ENCODE measurements at places on chromosomes 11 and 22.
A peak's percentile ranks its signal among the peaks of the same experiment; 100 is the strongest.

DNA sequence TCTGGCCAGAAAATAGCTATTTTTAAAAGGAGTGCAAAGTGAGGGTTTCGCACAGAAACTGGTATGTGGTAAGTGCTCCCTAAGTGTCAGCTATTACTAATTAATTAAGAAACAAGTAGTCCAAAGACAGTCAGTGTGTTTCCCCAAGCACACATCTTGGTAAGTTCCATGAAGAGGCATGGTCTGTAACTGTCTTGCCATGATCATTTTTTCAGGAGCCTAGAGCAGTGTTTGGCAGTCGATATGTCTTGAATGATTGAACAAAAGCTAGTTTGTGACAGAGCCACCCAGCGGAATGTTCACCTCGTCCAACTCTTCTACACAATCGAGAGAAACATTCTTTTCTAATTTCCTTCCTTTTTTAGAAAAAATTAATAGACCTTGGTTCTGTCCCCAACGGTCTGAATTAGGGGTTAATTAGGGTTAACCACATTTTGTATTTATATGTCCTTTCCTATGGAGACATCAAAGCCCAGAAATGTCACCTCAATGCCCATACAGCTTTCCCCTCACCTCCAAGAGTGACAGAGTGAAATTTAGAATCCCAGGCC lies 57.6 kb upstream of the FTH1 start:
- no peak for ATAC-seq

DNA sequence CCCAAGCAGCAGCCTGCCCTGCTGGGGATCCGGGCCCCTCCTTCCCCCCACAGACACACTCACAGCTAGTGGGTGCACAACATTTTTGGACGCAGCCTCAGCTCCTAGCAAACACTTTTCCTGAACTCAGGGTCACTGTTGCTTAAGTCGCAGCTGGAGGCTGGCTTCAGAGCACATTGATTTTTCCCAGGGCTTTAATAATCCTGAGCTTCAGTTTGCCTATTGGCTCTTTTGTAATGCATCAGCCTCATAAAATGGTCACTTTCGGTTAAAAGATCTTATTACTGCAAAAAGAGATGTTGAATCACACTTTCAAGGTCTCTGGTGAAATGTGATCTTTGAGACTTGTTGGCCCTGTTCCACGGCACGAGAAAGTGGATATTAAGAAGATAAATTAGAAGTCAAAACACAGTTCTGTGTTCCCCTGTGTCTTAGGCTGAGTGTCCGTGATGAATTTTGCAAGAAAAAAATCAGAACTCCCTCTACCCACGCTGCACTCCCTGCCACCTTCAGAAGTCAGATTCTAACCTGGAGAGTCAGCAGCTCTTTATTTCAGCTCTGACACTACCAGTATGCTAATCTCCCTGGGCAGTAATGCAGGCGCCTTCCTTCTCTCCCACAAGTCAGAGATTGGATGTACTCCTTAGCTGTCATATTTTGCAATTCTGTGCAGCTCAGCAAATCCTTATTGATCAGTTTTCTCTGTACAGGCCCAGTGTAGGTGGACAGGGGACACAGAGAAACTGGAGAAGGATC lies 158.2 kb upstream of the E2F8 start:
- no peak for ATAC-seq

GRCh38 chr11:66877588-66878385 lies 20.9 kb downstream of the LRFN4 start:
- no peak for ATAC-seq

DNA sequence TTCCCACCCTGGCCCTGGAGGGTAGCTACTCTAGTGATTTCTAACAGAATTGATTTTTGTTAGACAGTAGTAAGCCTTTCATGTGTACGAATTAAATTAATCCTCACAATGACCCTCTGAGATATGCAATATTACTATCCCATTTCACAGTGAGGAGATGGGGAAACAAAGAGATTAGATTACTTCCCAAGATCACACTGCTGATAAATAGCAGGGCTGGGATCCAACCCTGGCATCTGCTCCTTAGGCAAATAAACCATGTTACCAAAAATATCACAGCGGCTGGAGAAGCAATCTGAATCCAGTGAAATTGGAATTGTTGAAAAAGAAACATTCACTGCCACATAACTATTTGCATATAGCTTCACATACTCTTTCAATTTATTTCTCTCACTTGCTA lies 12.8 kb upstream of the CAVIN3 start:
- no peak for ATAC-seq

GRCh38 chr11:116731097-116731761 lies 41.6 kb downstream of the BUD13 start:
- ATAC-seq: peak; percentile 18

DNA sequence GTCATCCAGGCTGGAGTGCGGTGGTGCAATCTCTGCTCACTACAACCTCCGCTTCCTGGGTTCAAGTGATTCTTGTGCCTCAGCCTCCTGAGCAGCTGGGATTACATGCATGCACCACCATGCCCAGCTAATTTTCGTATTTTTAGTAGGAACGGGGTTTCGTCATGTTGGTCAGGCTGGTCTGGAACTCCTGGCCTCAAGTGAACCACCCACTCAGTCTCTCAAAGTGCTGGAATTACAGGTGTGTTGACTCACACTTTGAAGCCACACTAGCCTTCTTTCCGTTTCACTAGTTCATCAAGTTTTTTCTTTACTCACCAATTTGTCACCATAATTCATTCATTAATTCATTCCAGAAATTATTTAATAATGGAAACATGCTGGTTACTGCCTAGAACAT lies 298.4 kb upstream of the MTNR1B start:
- ATAC-seq: no peak

DNA sequence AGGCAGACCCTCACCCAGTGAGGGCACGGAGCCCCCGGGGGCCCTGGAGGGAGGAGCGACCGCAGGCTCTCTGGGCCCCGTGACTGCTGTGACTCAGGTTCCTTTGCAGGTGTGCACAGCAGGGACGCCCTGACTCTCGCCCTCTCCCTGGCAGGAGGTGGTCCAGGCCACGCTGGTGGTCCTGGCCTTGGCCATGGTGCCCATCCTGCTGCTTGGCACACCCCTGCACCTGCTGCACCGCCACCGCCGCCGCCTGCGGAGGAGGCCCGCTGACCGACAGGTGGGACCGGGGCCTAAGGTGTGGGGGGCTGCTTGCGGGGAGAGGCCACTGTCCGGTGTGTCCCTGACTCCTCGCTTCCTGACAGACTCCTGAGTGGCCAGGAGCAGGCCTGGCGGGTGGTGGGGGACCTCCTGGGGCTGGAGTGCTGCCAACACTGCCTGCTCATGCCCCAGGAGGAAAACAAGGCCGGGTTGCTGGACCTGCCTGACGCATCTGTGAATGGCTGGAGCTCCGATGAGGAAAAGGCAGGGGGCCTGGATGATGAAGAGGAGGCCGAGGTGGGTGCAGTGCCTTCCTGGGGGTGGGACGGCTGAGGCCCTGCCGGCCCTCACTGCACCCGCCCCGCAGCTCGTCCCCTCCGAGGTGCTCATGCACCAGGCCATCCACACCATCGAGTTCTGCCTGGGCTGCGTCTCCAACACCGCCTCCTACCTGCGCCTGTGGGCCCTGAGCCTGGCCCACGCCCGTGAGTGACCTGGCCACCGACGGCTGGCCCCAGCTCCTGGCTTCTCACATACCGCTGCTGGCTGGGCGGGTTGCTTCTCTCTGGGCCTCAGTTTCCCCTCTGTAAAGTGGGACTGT lies 10.9 kb downstream of the TCIRG1 start:
- no peak for ATAC-seq

DNA sequence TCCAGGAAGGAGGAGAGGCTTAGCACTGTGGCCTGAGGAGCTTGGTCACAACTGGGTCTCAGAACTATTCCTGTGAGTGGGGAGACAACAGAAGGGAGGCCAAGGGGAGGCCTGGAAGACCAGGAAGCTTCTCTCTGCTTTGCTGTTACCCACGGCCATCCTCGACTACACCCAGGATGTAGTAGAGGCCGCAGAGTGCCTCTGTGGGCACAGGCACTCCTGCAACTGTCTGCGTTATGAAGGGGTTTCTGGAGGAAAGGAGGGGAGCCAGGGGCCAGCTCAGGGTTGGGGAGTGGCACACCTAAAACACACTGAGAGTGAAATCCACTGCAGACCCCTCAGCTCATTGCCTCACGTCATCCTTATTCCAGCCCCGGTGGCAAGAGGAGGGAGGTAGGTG lies 3.8 kb upstream of the MFRP start:
- no peak for ATAC-seq

GRCh38 chr11:82046778-82047177 lies 686.9 kb downstream of the FAM181B start:
- ATAC-seq: no peak

GRCh38 chr11:28259177-28259843 lies 151.1 kb downstream of the METTL15 start:
- ATAC-seq: no peak

- ATAC-seq: no peak
These were observed 13.4 kb upstream of the B3GAT1 start for GRCh38 chr11:134425413-134425812.

- ATAC-seq: no peak
These were observed 23.0 kb downstream of the MOGAT2 start for GRCh38 chr11:75740681-75741080.

DNA sequence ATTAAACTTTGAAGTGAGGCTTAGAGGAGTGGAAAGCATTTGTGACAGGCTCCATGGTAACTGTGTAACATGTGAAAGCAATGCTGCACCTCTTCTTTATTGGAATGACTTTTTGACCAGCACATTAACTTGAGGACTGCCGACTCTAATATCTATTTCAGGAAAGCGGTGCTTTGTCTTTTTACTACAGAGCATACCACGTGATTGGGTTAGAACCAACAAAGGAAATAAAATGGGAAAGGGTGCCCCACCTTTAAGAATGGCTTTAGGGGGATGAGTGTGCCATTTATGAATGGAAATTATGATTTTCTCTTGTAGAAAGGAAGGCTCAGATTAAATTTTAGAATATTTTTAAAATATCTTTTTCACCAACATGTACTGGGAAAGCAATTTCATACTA lies 57.3 kb upstream of the VPREB1 start:
- no peak for ATAC-seq

DNA sequence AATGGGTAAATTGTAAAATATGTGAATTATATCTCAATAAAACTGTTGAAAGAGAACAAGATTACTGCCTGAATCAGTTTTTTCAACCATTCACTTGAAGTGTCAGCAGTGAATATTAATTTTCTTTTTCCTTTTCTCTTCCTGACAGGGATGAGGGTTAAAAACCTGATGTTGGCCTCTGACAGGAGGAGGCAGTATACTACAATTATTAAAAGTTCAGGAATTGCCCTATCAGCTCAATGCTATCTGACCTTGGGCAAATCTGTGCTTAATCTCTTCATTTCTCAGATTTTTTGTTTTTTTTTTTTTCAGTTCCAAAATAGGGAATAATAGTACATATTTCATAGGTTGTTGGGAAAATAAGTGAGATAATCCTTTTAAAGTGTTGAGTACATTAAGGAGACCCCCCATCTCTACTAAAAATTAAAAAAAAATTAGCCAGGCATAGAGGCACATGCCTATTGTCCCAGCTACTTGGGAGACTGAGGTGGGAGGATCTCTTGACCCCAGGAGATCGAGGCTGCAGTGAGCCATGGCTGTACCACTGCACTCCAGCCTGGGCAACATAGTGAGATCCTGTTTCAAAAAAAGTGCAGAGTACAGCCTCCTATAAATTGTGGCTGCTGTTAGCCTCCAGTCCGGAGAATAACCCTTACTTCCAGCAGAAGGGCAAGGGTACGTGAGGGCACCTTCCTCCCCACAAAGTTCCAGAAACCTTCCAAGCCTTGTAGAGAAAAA lies 48.8 kb downstream of the TRIM44 start:
- no peak for ATAC-seq

DNA sequence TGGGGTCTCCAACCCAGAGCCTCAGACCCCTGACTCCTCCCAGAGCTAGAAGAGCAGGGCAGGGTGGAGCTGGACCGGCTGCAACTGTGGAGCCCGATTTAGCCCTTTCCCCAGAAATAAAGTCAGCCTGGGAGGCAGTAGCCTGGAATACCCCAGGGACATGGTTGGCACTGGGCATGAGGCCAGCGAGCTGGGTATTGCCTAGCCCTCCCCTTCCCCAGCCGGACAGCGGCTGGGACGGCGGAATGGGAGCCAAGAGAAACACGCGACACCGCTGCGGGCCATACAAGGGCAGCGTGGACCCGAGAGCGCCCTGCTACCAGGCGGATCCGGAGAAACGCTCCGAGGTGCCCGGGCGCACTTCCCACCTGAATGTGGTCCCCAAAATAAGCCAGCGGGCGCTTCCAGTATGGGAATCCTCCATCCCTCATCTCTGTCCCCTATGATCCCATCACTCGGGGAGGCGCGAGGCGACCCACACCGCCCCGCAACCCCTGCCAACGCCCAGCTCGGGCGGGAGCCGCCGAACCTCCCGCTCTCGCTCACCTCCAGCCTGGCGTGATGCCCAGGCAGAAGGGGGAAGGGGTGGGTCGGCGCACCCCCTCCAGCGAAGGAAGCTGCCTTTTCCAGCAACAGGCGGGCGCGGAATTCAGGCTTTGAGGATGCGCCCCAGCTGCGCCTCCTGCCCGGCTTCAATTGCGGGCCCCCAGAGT lies 758 bp downstream of the MCAM start:
- no peak for ATAC-seq

DNA sequence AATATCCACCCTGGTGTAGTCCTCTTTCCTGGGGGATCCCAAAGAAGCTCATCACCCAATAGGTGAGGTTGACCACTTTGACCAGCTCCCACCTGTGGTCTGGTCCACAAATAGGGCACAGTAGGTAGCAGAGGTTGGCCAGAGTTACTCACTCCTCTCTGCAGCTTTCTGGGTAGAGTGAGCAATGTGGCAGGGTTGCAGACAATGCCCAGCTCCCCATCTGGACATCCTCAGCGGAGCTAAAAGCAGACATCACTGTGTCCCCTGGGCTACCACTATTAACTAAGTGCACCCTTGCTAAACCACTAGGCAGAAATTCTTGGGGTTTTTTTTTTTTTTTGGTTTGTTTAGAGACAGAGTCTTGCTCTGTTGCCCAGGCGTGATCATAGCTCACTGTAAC lies 48.4 kb upstream of the TP53I11 start:
- no peak for ATAC-seq

DNA sequence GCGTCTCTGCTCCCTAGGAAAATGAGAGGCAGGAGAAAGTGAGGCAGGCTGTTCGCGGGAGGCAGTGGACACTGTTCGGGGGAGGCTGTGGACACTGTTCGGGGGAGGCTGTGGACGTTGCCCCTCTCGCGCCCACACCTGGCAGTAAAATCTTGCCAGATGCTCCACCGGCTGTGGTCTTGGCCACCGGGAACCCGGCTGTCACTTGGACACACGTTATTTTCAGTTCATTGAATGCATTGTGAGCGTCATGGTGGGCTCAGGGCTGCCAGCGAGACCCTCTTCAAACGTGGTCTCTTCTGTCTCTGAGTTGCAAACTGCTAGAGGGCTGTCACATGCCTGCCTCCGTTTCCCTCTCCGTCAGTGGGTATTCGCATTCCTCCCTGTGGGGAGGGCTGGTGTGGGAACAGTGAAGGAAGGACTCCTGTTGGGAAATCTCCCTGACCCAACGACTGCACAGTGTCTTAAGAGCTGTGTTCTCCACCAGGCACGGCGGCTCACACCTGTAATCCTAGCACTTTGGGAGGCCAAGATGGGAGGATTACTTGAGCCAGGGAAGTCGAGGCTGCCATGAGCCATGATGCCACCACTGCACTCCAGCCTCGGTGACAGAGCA lies 1.4 kb downstream of the PRR5 start:
- no peak for ATAC-seq

GRCh38 chr11:76085270-76085669 lies 121.0 kb downstream of the WNT11 start:
- no peak for ATAC-seq
